Activated T-cell treated with anti-CD3 and anti-CD28 coated beads, Interleukin-2, amount 50 U/mL, for 48 hours (primary cell): ENCODE measurements at places on chromosomes 6 and 20.
A peak's percentile ranks its signal among the peaks of the same experiment; 100 is the strongest.

DNA sequence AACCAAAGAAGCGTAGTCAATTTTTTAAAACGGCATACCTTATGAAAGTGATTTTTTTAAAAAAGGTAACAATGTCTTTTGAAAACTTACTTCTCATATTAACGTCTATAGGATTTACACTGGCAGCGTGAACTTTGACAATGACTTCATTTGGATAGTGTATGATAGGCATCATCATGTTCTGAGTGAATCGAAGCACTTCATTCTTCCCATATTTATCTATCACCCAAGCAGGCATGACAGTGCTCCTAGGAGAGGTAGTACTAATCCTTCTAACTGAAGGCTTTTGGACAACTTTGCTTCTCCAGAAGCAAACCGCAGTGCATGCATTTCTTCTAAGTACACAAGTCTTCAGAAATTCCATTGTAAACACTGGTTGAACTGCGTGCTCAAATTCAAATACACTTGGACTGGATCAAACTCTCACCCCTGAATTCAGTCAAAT lies 618 bp downstream of the RTN4IP1 start:
- DNase-seq: no peak

DNA sequence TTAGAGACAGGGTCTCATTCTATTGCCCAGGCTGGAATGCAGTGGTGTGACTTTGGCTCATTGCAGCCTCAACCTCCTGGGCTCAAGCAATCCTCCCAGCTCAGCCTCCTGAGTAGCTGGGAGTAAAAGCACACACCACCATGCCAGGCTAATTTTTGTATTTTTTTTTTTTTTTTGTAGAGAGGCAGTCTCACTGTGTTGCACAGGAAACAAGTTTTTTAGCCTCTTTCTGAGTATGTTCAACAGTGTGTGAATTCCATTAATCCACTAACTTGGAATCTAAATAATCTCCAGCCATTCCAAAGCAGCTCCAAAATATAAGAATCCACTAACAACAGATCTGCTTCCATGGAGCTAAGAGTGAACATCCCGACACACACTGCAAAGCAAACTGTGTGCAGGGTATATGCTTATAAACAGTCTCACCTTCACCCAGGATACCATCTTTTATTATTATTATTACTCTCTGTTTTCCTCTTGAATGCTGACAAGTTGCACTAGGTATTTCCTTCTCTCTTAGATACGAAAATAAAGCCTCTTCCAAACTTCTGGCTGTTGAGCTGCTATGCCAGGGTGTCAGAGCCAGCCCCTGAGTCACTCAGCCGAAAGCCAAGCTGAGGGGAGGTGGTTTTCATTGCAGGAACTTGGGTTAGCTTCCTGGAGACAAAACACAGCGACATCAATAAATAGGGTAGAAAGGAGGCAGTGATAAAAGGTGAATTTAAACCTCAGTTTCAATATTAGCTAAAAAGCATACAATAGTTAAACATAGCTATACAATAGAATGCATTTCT lies 264.9 kb downstream of the HIVEP2 start:
- peak; percentile 50 for DNase-seq

- no peak for DNase-seq
Observed at GRCh38 chr6:14333556-14334305, 216.2 kb downstream of the CD83 start.

- no peak for DNase-seq
Observed at GRCh38 chr20:49791165-49791564, 21.5 kb upstream of the SLC9A8 start.

- peak; percentile 55 for DNase-seq
Observed at GRCh38 chr6:39086294-39086693, 28.7 kb downstream of the SAYSD1 start.

GRCh38 chr6:36350082-36350481 lies 13.4 kb upstream of the BNIP5 start:
- no peak for DNase-seq

DNA sequence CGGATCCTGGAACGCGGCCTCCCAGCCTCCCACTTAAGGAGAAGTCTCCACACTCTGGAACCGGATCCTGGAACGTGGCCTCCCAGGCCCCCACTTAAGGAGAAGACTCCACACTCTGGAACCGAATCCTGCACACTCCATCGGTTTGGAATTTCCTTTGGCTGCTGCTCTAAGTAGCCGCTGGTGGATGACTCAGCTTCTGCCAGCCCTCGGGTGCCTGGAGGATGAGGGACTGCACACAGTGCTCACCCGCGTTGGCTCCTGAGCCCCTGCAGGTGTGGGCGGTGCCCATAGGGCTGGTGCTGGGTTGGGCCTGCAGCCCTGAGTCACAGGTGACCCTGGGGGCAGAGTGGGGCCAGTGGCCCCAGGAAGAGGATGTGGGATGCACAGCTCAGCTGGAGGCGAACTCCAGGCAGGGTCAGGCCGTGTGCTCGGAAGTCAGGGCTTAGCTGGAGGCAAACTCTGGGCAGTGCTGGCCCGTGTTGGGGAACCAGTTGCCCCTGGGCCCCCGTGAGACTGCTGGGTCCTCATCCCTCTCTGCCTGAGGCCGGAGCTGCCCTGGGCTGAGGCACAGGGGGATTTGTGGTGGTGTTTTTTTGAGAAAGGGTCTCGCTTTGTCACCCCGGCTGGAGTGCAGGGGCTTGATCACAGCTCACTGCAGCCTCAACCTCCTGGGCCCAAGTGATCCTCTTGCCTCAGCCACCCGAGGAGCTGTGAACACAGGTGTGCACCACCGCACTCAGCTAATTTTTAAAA lies 13.9 kb upstream of the TNFRSF6B start:
- no peak for DNase-seq
